ENCODE measurements at places on chromosomes 12 and 14.

DNA sequence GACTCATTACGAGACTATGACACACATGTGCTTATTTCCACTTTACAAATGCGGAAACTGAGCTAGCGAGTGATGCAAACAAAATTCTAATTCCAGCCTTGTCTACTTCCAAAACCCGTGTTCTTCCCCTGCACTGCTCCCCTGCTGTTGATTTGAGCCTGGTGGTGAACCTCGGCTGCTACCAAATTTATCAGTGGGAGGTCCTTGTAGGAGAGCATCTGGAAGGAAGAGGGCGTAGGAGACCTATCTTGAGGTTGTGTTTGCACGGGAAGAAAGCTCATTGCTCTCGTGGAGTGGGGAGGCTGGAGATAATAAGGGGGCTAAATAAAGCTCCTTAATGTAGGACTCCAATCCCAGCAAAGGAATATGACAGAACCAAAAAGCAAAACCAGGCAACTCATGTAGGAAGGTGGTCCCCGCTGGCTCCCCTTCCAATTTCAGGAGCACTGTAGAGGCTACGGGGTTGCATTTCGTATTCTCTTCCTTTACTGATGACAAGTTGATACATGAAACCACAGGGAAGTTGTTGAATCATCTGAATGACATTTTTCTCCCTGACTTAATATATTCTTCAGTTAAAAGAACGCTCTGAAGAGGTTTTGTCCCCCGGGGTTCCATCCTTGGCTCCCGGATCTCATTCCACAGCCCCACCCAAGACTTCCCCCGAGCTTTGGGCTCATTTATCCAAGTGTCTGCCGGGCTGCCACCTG is 52.6 kb downstream of the FZD10 start:
- DNase-seq = no peak

GRCh38 chr14:93319958-93320357 is 12.9 kb downstream of the BTBD7 start:
- no peak for DNase-seq

GRCh38 chr12:79692860-79693577 is 2.3 kb upstream of the PAWR start:
- no peak for DNase-seq

- DNase-seq = no peak
Observed at GRCh38 chr14:51396222-51396815, 156.3 kb downstream of the TMX1 start.

DNA sequence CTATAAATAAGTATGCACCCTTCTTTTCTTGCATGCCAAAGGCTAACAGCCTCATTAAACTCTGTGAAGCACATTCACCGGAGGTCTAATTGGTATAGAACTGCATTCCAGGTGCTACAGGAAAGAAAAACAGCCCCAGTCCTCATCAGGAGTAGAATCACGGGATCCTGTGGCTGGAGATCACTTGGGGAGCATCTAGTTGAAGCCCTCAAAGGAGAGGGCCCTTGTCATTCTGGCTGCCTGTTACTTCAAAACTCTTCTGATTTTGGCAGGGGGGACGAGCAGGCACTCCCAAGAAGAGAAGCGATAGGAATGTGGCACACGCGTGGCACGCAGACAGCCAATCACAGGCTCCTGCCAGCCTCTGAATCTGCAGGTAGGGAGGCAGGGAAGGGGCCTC is 154.4 kb downstream of the TTC7B start:
- DNase-seq = no peak

GRCh38 chr14:54577977-54578376 is 11.0 kb downstream of the SAMD4A start:
- DNase-seq = no peak

GRCh38 chr14:101065696-101066694 is 162.5 kb upstream of the RTL1 start:
- no peak for DNase-seq

DNA sequence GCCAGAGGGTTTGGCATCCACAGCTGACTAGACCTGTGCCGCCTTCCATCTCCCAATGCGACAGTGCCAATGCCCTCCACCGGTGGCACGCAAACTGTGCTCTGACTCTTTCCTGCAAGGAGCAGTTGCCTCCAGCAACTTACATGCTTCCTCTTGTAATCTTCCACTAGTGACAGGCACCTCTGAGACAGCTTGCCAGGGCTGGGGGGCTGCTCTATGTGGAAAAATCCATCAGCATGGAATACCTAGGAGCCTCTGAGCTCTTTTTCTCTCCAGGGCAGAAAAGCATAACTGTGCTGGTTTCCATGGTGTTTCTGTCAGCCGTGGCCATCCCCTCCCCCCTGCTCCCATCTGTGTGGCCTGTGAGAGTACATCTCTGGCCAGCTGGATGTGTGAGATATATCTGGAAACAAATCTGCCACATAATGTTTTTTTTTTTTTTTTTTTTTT is 110.6 kb downstream of the MYRFL start:
- no peak for DNase-seq

- DNase-seq = no peak
Observed at GRCh38 chr12:80710727-80711449, 3.5 kb downstream of the MYF6 start.

DNA sequence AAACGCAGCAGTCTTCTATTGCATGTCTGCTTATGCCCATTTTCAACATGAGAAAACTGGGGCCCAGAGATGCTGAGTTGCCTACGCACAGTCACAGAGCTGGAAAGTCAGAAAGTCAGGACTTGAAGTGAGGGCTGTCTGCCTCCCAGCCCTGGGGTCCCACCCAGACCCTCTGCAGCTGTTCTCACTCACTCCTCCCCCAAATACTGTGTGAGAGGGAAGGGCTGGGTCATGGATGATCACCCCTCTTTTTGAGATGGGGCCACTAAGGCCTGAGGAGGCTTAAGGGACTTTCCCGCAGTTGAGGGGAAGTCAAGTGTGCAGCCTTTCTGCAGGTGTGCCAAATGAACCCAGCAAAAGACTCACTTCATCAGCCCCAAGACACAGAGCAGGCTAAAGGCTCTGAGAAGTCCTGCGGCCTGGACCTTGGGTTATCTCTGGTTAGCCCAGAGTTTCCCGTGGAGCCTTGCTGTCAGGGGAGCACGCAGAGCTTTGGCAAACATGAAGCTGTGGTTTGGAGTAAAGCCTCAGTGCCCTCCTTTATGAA is 18.7 kb downstream of the DTX1 start:
- no peak for DNase-seq

DNA sequence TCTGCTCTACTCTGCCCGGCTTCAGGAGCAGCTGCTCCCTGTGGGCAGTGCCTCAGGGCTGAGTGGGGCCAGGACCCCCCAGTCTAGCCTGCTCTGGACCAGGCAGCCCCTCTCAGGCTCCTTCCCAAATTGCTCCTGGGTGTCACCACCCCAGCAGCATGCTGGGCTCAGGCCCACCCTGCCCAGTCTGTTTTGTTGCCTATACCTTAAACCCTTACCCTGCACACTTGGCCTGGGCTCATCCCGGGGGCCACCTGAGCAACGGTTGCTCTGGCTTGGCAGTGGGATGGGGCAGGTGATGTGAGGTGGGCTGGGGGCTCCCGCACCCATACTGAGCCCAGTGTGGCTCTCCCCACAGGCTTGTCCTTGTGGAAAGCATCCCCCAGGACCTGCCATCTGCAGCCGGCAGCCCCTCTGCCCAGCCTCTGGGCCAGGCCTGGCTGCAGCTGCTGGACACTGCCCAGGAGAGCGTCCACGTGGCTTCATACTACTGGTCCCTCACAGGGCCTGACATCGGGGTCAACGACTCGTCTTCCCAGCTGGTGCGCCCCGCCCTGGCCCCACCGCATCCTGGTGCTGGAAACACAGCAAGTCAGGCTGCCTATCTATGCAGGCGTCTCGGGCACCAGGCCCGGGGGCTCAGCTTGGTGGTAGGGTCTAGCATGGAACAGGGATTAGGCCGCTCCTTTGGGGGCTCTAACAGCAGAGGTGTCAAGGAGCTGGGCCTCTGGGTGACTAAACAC is 3.9 kb downstream of the PLD4 start:
- DNase-seq = no peak

GRCh38 chr14:50383618-50384225 is 13.0 kb downstream of the CDKL1 start:
- DNase-seq = peak; percentile 26

GRCh38 chr14:23252006-23252405 is 14.3 kb downstream of the RNF212B start:
- DNase-seq = no peak

GRCh38 chr12:81329085-81329484 is 251.2 kb downstream of the ACSS3 start:
- no peak for DNase-seq

GRCh38 chr14:93544212-93544611 is 113.5 kb downstream of the UNC79 start:
- DNase-seq = no peak

GRCh38 chr14:99380402-99380801 is 100.3 kb downstream of the SETD3 start:
- no peak for DNase-seq

- no peak for DNase-seq
Observed at GRCh38 chr12:58254463-58255100, 313.2 kb downstream of the ATP23 start.

DNA sequence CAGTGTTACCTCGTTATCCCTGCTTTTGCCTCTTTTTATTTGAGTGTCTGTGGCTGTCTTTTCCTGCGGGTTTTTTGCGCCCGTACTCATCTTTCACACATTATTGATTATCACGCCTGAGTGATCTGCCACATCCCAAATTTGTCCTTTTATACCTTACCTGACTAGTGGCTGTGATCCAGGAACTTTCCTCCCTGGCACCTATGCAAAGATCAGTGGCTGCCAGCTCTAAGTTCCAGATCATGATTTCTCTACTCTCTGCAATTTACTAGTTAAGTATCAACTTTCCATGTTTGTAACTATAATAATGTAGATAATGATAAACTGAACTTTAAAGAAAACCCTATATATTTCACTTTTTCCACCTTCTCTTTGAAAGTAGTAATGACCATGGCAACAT is 36.9 kb downstream of the PLEKHA5 start:
- DNase-seq = no peak

GRCh38 chr12:28088566-28089272 is 101.5 kb upstream of the CCDC91 start:
- no peak for DNase-seq

DNA sequence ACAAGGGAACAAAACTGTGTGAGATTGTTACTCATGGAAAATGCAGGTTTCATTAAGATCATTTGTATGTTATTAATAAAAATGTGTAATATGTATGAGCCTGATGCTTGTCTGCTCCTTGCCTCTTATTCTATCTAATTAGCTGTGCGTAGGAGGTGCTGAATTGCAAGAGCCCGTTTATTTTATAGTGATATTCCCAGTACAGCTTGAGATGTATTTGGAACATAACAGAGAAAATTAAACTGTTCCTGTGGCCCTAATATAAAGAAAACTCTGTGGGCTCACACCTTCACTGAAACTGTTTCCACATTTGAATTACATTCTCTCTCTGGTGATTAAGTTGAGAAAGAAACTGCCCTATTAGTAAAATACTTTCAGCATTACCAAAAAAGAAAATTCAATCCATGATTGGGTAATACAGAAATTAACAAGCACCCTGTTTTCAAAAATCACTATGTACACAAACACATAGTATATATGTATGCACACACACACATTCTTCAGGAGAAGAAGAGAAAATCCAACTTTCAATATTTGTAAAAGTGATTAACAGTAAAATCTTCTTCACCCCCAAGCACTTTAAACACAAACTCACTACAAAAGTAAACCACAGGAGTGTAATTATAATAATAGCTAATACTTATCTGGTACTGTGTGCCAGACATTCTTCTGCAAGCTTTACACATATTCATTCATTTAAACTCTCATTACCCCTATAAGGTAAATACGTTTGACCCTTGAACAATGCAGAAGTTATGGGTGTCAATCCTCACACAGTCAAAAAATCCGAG is 233.2 kb downstream of the PHLDA1 start:
- peak; percentile 26 for DNase-seq

- no peak for DNase-seq
Observed at GRCh38 chr12:70418101-70418500, 52.0 kb downstream of the KCNMB4 start.

- DNase-seq = no peak
Observed at GRCh38 chr12:42291680-42292079, 34.2 kb downstream of the ZCRB1 start.

DNA sequence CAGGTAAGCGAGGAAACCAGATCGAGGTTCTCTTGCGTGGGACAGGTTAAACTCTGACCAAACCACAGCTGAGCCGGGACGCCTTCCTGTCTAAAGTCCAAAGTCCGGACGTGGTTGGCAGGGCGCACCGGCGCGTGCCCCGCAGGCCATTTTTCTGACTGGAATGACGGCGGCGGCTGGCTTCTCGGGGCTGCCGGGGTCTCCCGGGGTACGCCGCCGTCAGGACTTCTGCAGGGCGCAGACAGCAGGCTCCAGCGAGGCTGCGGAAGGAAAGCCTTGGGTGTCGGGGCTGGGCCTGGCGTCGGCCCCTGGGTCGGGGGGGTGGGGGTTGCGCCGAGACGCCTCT is 32.8 kb downstream of the MIA2 start:
- peak; percentile 90 for DNase-seq

- DNase-seq = no peak
Observed at GRCh38 chr12:14913381-14913781, 25.0 kb downstream of the ERP27 start.

DNA sequence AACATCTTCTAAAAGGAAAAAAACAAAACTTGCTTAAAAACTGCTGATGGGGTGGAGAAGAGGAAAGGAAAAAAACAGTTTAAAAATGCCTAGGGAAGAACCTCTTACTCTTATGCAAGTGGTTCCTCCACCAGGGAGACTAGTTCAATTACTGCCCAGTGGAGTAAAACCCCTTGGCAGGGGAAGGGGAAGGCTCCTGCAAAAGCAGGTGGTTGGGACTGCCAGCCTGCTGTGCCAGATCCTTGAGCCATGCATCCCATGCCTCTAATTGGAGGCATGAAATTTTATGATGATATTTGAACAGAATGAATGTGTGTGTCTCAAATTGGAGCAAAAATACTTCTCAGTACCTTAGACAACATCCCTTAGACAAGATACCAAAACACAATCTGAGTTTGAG is 118.8 kb downstream of the FSCB start:
- DNase-seq = no peak

DNA sequence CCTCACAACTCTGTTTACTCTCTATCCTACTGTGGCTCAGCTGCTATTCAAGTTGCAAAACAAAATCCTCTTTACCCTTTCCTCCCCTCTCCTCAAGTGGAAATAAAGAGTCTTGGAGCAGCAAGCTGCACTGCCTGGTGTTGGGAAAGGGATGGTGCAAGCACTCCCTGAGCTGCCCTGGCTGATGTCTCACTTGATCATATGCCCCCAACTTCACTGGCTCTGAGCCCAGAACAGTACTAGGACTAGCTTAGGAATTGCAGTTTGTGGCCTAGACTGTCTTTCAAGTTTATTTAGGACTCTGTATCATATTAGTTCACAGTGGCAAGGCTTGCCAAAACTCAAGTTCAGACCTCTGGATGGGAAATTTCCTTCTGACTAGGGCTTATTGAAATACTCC is 1683.8 kb upstream of the SEL1L start:
- DNase-seq = no peak

All from Caco-2 (cell line).